ENCODE measurements at places on chromosomes 4 and X. TPM values are rescaled to one million over a fixed set of nuclear protein-coding genes. Genes with fewer than 3 reads are reported as not detected.

GRCh38 chr4:183508697-183509335 is 4.0 kb downstream of the ING2 start:
- DNase-seq = no peak

DNA sequence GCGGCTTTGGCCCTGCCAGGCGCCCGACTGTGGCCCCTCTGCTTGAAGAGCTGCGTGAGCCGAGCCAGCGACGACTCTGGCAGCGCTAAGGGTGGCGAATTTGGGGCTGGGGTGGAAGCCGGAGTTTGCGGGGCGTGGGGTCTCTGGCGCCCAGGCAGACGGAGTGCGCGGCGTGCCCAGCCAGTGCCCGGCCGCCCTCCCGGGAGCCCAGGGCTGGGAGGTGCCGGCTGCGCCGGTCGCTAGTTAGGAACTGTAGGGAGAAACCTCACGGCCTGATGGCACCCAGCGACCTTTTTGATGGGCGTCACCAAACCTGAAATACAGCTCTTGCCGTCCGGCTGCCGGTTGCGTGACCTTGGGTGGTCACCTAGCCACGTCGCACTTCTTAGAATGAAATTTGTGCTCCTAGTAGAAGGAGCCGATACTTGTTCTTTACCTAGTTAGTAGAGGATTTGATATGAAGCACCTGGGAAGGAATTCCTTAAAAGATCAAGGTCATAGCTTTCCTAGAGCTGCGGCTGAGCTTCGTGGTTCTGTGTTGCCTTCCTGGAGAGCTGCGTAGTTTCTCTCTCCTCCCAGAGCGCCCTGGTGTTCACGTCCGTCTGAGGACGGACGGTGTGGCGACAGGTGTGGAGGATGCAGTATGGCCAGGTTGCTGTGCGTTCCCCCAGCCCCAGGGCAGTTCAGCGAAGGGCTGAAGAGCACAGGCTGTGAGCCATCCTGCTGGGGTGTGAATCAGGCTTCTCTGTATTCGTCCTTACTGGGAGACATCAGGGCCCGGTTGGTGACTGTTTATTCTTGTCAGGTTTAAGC is 680 bp downstream of the MAEA start:
- DNase-seq = no peak

GRCh38 chrX:22073928-22074327 is 41.8 kb downstream of the PHEX start:
- no peak for DNase-seq

DNA sequence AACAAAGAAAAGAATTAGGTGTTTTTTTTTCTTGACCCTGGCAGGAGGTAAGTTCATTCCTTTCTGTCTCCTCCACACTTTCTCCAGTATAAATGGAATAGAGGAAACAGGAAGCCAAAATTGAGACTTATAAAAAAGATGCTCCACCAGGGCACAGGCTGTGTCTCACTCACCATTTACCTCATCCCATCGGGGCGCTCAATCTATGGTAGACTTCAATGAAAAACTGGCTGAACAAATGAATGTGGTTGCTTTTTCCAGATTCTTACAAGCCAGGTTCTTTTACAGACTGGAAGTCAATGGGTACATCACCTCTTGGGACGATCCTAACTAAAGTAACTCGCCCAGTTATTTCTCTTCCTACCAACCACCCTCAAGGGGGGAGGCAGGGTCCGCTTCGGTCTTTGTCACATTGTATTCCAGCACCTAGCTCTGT is 685 bp downstream of the COMMD8 start:
- no peak for DNase-seq

Gene FAM184B
- total RNA-seq = 0.46 TPM

Gene PAGE5
- total RNA-seq = not detected

Gene MTTP
- 0.26 TPM for total RNA-seq
